Kasumi-1 (cell line): ENCODE measurements at places on chromosomes 2 and 18.

- DNase-seq, result no peak
These were observed 172.3 kb downstream of the ICOS start for GRCh38 chr2:204108781-204109295.

DNA sequence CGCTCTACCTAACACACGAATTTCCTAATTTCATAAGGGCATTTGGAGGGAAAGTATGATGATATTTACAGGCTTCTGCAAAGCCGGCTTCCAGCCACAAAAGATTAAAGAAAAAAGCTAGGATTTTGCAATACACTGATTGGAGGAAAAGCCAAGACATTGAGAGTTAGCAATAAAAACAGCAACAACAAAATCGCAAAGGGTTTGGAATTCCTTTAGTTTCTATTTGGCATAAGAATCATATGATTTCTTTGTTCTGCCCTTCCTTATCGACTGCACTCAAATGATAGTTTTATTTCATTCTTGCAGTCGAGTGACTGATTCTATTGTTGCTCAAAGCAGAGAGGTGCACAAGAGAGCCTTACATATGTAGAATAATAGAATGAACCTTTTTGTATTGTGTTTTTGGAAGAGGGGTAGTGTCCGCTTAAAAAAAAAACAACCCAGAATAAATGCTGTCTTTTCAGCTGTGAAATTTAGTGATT is 3.9 kb upstream of the ZNF532 start:
- no peak for DNase-seq

DNA sequence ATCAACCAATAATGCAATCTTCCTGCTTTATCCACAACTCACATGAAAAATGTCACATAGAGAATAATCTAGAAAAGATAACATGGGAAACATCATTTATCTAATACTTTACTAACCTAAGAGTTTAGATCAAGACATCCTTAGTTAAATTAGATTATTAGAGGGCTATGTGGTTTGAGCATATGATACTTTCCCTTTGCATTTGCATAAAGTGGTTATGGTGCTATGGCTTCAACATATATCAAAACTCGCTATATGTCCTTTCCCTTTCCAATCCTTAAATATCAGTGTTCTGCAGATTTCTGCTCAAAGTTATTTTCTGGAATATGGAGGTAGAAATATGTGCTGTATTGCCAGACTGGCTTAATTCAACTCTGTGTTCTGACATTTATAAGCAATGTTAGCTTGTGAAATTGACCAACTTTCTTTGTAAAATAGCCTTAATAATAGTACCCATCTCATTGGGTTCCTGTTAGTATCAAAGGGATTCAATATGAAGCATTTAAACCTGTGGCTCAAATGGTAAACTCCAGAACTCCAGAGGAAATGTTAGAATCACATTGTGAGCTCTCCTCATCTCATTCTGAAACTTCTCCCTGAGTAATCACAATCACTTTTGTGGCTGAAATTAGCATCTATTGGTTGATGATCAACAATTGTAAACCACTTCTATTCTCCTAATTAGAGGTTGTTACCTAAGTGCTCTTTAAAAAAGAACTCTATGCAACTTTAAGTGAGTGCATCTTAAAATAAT is 1089.9 kb upstream of the SLC39A10 start:
- DNase-seq, result no peak

DNA sequence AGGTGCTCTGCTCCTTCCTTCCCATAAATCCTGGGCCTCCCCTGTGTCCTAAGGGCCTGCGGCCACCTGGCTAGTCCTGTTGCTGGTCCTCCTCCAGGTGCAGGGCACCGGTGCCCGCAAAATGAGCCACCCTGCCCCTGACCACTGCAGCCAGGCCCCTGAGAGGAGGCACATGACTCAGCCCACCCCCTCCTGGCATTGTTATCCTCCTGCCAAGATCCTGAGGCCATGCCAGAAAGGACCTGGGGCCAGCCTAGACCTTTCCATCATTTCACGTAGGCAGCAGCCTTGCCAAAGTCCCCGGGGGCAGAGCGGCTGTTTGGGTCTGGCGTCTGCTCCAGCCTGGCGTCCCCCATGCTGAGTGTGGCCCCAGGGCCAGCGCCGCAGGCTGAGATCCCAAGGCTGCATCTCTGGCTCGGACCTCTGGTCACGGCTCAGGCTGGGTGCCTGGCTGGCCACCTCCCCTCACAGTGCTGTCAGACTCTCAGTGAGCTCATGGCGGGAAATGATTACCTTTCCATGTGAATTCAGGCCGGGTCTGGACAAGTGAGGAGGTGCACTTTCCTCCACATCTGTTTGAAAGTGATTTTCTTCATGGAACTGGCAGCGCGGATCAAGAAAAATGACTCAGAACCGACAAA is 81.0 kb downstream of the NDUFA10 start:
- no peak for DNase-seq

- DNase-seq, result no peak
These were observed 109.0 kb downstream of the ACAA2 start for GRCh38 chr18:49704334-49704733.

DNA sequence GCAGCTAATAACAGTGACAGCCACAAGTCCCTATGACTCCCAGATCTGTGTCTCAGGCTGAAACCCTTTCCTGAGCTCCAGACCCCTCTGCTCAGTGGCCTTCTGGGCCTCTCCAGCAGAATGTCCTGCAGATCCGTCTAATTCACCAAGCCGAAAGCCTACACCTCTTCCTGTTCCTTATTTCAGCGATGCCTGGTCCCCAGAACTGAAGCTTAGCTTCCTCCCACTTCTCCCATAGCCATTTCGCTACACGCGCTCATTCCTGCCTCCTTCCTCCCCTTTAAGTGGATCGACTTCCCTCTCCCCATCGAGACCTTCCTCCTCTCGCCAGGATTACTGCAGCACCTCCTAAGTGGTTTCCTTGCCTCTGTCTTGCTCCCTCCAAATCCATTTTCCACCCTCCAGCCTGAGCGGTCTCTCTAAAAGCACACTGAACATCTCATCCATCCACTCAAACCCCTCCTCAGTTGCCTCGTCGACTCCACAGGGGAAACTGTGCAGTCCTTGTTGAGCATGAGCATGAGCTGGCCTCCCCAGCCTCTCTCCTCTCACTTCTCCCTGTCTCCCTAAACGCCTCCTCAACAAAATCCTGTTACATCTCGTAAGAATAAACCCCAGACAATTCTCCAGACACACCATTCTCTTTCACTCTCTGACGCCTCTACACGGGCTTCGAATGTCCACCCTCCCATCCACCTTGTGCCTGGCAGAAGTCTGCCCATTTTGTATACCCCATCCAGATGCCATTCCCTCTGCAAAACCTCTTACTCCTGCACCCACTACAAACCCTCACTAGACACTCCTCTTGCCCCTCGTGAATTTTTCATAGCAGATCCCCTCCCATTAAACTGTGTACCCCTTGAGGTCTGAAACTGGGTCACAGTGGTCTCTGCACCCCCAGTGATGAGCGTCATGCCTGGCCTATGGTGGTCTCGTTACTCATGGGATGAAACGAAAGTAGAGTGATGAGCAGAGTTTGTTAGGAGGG is 232.6 kb downstream of the ATAD2B start:
- DNase-seq, result no peak

DNA sequence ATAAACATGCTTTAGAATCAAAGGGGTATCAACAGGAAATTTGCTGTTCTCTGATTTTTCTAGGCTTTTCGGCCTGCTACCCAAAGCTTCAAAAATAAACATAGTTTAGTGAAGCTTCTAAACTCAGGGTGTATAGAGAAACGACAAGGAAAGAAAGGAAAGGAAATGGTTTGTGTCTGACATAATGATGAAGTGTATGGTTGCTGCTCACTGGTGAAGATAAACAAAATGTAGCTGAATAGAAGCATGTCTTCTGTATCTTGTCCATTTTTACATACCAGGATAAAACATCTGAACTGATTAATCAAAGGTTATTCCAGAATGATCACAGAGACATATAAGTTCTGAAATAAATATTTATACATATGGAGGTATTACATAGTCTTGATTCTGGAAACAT is 1324.6 kb upstream of the NRXN1 start:
- DNase-seq, result no peak

- DNase-seq, result no peak
These were observed 154.3 kb downstream of the TCF4 start for GRCh38 chr18:55433648-55434047.

DNA sequence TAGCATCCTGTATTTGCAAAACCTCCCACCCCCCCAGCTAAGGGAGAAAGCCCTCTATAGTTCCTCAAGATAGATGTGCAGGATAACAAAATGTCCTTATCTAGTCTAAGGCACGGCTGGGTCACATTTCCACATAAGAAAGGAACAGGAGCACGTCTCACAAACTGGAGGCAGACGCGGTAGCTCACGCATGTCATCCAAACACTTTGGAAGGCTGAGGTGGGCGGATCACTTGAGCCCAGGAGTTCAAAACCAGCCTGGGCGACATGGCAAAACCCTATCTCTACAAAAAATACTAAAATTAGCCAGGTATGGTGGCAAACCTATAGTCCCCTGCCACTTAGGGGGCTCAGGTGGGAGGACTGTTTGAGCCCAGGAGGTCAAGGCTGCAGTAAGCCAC is 9.3 kb downstream of the SF3B1 start:
- DNase-seq, result no peak

- no peak for DNase-seq
These were observed 26.8 kb upstream of the HAAO start for GRCh38 chr2:42819160-42819559.

DNA sequence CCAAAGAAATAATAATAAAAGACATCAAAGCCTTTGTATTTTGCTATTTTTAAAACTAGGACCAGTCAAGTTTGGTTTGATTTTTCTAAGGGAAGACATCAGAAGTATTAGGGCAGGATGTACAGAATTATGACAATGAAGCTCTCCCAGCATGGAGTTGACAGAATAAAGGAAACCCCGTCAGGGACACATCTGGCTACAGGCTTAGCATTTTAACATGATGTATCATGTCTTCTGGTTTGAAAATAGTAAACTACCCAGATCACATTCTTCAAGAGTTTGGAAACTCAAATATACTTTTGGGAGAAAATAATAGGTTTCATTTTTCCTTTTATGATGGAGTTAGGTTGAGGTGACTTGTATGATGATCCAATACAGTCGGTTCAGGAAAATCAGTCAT is 552.0 kb upstream of the CDH2 start:
- DNase-seq, result no peak

GRCh38 chr2:175309799-175310198 is 128.3 kb upstream of the ATP5MC3 start:
- DNase-seq, result peak; percentile 82

- DNase-seq, result no peak
These were observed 246.1 kb downstream of the NDUFA10 start for GRCh38 chr2:239778861-239779558.

DNA sequence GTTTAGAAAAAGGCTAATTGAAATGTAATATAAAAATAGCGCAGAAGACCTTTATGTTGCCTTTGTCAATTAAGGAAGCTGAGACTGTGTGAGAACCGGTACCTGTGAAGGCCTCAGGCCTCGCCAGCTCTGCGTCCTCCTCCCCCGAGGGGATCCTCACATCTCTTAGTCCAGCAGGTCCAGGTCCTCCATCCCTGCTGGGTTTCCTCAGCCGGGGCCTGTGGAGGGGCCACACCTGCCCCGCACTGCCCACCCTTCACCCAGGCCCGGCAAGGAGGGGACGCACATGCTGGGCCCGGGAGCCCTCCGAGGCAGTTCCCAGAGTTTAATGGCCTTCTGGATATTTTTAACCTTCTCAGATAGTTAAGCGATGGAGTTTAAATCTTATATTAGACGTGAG is 3.5 kb downstream of the KCNG2 start:
- no peak for DNase-seq

GRCh38 chr18:78766651-78767533 is 212.7 kb upstream of the SALL3 start:
- no peak for DNase-seq

DNA sequence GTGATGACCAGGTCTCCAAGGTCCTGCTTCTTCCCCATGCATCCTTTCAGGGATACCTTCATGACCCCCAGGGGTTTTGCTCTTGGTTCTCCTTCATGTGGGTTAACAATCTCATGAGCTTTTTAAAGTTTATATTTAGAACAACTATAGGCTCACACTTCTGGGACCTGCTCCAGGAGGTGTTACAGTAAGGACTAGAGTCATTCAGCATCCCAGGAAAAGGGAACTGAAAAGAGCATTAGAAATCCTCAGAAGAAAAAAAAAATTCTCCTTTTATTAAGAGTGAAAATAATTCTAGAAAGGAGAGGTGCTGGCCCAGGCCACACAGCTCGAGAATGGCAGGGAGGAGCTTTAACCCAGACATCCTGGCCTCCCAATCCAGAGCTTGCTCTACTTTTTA is 66.5 kb downstream of the SETBP1 start:
- DNase-seq, result no peak

GRCh38 chr2:60152226-60152833 is 401.1 kb downstream of the BCL11A start:
- peak; percentile 39 for DNase-seq

GRCh38 chr2:109299536-109299935 is 170.5 kb downstream of the SH3RF3 start:
- DNase-seq, result no peak

DNA sequence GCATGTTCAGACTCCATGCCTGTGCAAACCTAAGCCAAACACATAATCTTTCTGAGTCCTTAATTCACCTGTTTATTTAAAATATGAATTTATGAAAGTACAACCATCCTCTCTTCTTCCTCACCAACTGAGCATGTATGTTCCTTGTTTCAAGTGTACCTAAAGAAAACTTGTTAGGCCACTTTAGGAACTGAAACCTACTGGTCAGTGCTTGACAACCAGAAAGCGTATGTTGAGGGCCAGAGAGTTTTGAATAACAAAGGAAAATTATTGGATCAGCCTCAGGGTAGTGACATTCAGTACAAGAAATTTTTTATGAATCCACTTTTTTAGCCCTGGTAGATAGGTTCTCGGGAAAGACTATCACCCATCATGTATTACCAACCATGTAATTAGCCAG is 847.6 kb upstream of the CELF4 start:
- DNase-seq, result no peak

DNA sequence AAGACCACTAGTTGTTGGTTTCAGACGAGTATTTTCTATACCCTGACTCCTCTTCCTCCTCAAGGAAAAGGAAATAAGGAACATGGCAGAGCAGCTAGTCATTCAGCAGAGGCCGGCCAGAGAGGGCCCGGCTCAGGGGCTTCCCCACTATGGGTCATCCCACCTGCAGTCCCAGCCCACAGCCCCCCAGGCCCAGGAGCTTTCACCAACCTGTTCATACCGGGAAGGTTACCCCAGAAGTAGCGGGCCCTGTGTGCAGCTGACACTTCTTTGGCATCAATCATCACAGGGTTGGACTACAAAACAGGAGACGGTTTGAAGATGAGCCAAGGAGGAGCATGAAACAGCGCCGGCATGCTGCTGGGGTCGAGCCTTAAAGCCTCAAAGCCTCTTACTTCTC is 70.5 kb upstream of the POMC start:
- DNase-seq, result no peak

- no peak for DNase-seq
These were observed 98.4 kb downstream of the PXDN start for GRCh38 chr2:1645761-1646476.

- no peak for DNase-seq
These were observed 58.8 kb upstream of the FZD5 start for GRCh38 chr2:207828361-207829057.

- DNase-seq, result no peak
These were observed 669.3 kb downstream of the NR4A2 start for GRCh38 chr2:155663265-155663664.

GRCh38 chr2:20141056-20141762 is 83.7 kb downstream of the SDC1 start:
- DNase-seq, result no peak
